ENCODE measurements at places on chromosomes 16 and 17.

- no peak for DNase-seq
Observed at GRCh38 chr16:57985204-57986181, 14.6 kb upstream of the CNGB1 start.

- DNase-seq: no peak
Observed at GRCh38 chr16:31350275-31351005, 4.5 kb upstream of the ITGAX start.

DNA sequence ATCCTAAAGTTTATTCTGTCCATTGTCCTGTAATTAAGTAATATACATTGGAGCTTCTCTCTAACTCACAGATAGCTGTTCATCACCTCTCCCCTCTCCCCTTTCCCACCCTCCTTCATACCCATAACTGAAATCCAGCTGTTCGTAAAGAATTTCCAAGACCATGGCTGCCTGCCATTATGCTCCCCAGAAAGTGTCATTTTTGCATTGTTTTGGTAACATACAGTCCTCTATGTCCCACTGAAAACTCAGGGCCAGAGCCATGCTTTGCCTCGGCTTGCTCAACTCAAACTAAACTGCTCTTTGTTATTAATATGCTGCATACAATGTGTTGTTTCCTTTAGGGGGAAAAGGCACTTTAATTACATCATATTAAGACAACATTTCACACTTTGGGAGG, 132.0 kb downstream of the MRTFB start:
- no peak for DNase-seq

DNA sequence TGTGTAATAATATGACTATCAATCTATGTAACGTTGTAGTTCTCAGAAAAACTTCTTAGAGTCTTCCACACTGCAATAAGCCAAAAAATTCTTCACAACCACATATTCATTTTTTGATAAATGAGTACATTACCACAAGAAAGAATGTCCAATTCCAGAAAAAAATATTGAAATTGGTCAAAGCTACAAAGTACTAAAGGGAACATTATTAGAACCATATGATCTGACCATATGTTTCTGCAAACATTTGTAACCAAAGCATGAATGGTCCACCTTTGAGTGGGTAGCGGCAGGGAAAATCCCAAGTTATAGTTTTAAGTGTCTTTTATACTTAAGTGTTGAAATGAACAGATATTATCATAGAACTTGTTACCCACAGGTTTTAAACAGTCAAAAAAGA, 71.7 kb upstream of the NACA2 start:
- no peak for DNase-seq

- DNase-seq: no peak
Observed at GRCh38 chr17:74737299-74738050, 419 bp downstream of the RAB37 start.

DNA sequence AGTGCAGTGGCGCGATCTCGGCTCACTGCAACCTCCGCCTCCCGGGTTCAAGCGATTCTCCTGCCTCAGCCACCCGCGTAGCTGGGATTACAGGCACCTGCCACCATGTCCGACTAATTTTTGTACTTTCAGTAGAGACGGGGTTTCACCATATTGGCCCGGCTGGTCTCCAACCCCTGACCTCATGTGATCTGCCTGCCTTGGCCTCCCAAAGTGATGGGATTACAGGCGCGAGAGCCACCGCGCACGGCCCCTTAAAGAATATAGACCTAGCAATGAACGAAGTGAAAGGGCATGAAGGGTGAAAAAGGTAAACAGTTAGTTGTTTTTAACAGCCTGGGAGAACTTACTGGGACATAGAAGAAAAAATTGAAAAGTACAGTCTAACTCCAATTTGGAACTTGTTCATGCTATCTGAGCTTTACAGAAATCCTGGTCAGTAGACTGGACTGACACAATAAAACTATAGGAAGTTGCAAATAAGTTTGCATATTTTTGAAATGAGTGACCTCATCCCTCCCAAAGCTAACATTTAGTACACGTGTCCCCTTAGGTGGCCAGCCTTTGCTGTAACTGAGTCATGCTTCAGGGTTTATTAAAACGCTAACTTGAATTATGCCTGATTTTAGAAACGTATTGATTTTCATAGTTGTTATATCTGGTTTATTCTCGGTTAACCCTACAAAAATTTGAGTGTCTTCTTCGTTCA, 1.8 kb downstream of the COG1 start:
- no peak for DNase-seq

DNA sequence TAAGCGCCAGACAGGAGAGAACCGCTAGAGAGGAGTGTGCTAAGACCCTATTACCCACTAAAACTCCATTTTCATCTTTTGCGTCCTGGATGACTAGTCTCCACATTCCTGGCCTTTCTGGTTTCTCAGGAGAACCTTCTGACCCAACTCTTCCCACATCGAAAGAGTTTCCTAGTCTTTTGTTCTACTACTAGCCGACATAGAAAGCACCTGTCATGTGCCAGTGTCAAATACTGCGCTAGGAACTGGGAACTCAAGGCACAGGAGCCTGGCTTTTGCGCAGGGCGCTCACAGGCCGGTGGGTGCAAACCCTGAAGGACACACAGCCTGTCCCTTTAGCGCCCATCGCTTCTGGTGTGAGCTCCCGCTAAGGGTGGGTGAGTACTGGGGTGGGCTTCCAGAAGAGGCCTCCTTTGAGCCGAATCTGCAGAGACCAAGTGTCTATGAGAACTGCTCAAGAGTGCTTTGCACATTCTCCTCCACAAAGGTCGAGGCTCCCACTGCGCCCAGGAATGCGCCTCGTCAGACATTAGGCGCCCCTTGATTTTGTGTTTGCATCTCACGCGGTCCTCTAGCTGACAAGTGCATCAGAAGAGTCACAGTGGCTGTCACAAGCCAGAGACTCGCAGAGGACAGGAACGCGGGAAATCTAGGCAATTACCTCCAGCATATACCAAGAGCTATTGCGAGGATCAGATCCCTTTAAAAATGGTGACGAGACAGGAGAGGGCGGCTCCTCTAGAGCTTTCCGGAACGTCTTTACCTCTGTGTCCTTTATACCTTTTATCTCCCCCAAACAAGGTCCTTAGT, 2.0 kb upstream of the PSMB3 start:
- no peak for DNase-seq

- no peak for DNase-seq
Observed at GRCh38 chr17:78159575-78160158, 8.7 kb upstream of the SYNGR2 start.

- peak; percentile 68 for DNase-seq
Observed at GRCh38 chr17:17792551-17793377, 44.0 kb downstream of the SREBF1 start.

DNA sequence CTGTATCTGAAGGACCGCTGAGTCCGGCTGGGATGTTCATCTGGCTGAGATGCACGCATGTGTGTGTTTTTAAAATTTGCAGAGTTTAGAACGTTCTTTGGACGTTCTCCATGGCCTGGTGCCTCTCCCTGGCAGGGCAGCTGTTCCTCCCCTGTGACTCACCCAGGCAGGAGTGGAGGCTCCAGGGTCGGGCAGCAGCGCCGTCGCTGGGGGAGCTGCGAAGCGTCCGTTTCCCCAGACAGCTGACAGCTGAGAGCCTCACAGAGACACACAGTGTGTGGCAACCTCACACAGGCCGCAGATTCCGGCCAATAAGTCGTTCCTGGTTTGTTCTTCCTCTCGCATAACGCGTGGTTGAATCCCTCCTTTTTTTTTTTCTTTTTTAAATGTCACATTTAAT, 80.6 kb downstream of the OR1D5 start:
- DNase-seq: no peak

GRCh38 chr16:5078626-5079025, 7.0 kb downstream of the ALG1 start:
- no peak for DNase-seq

DNA sequence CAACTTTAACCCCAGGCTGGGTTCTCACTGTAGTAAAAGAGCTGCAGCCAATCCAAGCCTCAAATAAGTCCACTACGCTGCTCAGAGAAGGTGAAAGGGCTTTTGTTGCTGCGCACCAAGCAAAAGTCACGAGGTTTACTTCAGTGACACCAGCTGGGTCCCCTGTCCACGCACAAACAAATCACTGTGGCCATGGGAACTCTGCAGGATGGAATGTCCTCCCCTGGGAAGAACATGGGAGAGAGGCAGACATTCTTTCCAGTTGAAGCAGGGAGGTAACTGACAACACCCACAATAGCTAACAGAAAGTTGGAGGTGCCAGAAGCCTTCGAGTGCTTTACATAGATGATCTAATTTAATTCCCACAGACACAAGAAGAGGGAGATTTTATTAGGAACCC, 181.9 kb downstream of the PMP22 start:
- no peak for DNase-seq

DNA sequence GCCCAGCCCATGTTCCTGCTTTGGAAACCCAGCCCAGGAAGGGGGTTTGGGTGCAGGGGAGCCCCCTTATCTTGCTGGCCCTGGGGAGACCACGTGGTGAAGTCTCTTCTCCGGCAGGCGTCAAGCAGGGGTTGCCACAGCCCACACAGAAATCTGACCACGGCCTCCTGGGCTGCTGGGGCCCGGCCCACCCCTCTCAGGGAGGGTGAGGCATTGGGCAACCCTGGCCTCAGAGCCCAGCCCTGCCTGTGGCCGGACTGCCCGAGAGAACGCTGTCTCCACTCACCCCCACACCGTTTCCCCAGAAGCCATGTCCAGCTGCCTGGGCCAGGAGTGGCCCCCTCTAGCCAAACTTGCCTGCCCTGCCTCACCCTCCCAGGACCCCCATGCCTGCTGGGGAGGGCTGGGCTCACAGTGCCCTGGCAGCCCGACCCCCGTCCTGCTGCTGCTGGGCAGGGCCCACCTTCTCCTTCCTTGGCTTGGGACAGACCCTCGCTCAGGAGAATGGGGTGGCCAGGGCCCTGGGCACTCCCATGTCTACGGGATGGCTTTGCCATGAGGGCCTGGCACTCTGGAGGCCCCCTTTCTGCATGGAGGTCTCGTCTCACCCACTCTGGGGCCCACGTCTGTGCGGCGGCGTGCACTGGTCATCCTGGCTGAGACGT, 6.7 kb downstream of the RPUSD1 start:
- DNase-seq: no peak

- DNase-seq: no peak
Observed at GRCh38 chr17:55246583-55246982, 18.2 kb upstream of the HLF start.

DNA sequence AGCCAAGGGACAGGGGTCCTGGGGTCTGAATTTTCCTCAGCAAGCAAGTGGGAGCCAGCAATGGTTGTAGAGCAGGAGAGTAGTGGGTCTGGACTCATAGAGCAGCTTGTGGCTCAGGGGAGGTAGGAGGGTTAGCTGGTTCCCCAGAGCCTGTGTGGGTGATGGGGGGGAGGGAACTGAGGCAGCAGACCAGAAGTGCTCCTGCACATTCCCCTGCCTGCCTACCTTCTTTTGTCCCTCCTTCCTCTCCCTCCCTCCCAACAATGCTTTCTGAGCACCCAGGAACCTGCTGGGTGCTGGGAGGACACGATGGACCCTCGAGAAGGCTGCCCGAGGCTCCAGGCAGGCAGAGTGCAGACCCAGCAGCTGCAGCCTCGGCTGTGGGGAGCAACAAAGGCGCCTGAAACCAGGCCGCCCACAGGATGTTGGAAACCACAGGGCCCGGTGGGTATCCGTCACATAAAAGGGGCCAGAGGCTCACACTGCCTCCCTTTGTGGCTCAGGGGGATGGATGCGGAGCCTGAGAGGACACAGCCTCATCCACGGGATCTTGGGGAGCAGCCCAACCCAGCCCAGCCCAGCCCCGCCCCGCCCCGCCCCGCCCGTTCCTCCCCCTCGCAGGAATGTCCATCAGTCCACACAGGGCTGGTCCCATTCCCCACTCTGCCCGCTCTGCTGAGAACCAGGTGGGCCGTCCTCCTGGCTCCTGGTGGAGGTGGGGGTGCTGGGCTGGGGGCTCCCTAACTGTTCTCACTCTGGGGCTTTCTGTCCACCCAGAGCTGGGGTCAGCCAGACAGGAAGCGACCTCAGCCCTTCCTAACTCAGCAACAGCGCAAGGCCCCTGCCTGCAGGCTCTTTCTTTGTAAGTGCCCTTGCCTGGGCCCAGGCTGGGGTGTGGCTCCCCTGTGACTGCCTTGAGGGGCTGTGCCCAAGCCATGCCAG, 1.7 kb upstream of the NLRC3 start:
- peak; percentile 61 for DNase-seq

DNA sequence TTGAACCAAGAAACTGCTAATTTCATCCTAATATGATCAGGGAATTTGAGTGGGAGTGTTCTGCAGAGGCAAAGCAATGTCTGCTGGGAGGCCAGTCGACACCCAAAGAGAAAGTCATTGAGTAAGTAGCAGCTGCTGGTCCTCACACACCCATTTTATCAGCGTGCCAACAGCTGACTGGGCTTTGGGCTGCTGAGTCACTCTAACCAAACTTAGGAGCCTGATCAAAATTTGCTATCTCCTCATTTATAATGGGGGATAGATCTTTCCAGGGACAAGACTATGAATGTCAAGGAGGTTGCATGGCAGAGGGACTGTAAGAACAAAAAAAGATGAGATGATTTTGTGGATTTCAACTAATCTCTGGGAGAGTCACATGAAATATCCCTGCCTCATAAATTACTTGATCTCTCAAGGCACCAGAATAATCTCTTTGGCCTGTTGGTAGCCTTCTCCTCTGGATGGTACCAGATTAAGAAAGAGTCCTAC, 32.9 kb downstream of the CPSF4L start:
- DNase-seq: peak; percentile 10

DNA sequence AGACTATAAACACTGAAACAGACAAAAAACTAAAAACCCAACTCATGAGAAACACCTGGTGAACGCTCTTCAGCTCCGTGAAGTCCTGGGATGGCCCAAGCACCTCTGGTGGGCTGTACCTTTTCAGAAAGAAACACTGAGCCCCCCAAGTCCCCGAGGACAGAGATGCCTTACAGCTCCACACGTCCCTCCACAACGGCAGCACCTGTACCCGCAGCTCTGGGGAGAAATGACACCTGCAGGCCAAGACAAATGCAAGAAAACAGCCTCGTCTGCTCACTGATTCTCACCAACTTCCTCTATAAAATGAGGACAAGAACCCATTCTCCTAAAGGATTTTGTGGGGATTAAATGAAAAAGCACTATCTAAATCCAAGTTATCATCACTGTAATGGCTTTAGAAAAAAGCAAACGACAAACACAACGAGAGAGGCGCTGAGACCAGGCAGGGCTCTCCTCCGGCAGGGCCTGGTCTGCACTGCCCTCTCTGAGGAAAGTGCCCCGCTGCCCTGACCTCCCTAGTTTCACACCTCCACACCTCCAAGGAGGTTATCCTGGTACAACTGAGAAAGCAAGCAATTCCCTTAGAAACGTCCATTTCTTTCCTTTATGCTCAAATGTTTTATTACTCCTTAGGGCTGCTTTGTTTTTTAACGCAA, 114.9 kb downstream of the ZNF778 start:
- DNase-seq: no peak

DNA sequence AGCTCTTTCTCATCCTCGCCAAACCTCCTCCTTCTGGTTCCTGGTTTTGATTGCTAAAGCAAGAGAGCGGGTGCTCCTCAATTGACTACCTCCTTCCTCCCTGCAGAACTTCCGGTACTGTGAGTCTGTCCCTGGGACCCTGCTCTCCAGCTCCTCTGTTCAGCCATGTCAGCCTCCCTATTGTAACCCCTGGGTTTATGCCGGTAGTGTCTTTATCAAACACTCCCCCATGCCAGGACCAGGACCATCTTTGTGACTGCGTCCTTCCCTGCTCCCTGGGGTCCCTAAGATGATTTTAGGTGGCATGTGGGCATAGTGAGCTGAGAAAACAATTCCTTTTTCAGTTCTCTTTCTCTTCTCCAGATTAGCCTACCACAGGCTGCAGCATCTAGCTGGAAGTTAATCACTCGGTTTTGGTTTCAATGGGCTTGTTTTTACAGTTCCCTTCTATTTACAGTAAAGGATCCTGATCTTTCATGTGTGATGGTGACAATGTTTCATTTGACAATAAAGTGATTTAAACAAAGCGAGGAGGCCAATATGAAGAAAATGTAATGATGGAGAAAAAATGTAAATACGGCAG, 27.7 kb upstream of the IL21R start:
- no peak for DNase-seq

Data from effector memory CD8-positive, alpha-beta T cell (primary cell).